ENCODE measurements at places on chromosomes 5 and 9.

DNA sequence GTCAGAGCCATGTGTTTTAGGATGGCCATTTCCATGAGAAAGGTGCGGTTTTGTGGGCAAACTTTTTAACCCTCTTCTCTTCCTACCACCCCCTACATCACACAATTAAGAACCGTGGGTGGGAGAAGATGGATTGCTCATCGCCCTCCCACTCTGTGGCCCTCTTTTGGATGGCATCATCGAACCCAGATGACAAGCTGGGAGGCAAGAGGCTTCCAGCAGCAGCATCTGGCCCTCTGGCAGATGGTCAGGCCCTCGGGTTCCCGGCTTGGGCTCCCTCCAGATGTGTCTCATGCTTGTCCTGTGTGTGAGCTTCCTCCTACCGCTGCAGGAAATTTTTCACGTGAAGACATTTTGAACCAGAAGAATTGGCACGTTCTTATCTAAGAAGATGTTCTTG is 199.9 kb downstream of the EBF1 start:
- DNase-seq: no peak

- no peak for DNase-seq
Observed at GRCh38 chr5:41683181-41683580, 172.8 kb upstream of the PLCXD3 start.

DNA sequence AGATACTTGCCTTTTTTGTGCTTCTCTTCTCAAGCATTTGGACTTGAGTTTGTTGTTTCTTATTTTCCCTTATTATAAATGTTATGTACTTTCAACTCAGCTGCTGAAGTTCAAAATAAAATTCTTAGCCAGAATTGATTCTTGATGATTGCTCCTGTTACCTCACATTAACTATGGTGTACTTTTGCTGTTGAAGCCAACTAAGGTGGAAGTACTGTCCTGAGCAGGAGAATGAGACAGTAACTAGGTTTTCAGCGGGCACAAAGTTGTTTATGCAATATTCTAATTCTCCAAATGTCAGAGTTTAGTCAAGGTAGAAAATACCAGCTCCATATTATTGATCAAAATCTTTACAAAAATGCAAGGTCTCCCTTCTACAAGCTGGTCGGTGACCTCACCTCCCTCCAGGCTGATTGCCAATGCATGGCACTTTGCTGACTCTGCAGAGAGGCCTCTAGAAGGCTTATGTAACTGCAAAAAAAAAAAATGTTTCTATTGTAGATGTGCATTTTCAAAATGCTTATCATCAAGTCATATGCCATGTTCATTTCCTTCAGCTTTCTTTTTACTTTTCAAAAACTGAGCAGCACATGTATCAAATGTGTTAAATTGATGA is 1783.5 kb upstream of the WWC1 start:
- DNase-seq: no peak

DNA sequence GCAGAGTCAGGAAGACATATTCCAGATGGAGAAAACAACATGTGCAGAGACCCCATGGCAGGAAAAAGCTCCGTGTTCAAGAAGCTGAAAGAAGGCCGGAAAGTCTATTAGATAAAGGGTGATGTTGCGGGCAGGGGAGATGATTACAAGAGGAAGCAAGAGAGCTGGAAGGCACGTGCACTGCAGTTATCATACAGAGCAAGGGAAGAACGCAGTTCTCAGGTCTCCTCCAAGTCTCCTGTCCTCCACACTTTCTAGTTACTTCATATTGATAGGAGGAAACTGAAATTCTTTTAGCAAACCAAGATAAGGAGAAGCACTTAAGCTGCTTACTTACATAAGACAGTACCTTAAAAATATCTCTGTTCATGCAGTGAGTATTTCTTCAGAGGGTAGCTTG is 58.3 kb upstream of the PLPP6 start:
- DNase-seq: no peak

- DNase-seq: peak; percentile 5
Observed at GRCh38 chr5:158234323-158235158, 375.6 kb upstream of the CLINT1 start.

DNA sequence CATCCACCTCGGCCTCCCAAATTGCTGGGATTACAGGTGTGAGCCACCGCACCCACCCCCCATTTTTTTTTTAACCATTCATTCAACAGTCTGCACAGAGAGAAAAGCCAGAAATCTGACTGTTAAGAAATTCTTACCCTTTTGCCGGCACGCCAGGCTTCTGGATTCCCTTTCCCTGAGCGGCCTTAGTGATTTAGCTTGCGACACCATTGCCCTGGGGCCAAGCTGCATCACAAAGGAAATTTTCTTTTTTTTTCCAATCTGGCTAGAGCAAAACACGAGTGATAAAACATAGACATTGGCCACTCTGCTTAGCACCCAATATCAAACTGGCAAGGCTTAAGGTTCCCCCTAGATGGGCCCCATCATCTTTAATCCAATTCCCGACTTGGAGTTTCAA is 21.2 kb upstream of the ATOSB start:
- no peak for DNase-seq

GRCh38 chr9:117873664-117874063 is 169.5 kb downstream of the TLR4 start:
- DNase-seq: no peak

DNA sequence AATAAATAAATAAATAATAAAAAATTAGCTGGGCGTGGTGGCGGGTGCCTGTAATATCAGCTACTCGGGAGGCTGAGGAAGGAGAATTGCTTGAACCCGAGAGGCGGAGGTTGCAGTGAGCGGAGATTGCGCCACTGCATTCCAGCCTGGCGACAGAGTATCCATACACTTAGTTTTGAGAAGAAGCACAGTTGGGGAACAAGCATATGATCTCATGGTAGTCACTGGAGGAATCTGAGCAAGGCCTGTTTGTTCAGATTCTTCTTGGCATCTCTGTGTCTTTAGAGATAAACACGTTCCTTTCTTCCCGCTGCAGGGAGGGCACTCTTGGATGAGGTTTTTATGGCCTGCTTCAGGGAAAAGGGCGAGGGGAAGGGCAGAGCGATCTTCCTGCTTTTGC is 15.6 kb upstream of the DENND1A start:
- no peak for DNase-seq

GRCh38 chr9:134317790-134318414 is 8.4 kb upstream of the RXRA start:
- DNase-seq: peak; percentile 73

DNA sequence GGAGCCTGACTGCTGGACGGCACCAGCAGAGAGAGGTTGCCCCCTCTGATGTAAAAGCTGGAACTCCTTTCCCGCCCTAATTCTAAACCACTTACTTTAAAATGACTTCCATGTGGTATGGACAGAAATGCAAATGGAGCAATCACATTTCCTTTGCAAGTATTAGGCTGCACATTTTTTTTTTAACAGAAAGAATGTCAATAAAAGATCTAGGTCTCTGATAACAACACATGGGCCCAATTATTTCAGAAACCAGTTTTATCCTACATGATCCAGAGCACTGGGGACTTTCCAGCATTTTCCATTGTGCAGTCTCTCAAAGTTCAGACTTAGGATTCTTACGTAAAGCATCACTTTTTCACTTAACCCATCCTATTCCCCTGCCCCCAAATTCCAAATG is 203.7 kb downstream of the NXNL2 start:
- DNase-seq: no peak

DNA sequence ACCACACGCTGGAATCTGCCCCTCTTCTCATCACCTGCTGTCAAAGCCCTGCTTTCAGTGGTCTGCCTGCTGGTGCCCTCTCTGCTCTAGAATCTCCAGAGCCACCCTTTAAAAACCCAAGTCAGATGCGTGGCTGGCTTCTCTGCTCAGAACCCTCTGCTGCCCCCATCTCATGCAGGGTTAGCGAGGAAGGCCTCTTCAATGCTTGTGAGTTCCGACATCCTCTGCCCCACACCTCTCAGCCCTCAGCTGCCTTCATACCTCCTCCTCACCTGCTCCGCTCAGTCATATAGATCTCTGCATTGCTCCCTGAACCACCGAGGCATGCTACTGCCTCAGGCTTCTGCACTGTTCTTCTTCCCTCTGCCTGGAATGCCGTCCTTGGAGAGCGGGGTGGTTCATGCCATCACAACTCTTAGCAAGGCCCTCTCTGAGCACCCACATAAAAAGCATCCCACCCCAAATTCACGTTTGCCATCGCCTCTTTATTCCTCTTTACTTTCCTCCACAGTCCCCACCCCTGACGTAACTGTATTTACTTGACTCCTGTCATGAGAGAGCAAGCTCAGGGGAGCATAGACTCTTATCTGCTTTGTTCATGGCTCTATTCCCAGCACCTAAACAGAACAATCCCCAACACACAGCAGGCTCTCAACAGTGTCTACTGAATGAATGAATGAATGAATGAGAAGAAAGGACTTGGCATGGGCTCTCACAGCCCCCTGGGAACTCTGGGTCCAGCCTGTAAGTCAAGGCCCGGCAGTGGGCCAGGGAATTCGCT is 10.4 kb downstream of the SHB start:
- DNase-seq: no peak

DNA sequence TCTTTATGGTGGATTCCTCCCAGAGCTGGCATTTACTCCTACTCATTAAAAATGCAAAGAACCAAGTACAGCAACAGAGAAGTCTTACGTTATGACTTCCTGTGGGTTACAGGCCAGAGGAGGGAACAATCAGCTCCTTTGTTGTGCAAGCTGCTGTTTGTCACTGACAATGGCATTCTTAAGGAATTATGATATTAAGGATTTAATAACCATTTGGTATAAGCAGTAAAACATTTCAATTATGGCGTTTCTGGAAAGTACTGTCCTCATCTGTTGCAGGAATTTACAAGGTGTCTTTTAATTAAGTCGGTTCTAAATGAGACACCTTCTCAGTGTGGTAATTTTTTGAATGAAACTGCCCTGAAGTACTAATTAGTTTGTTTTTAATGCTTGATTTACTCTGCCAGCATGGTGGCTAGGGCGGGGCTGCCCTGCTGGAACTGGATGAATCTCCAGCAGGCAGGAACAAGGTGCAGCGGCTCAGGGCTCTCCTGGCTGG is 49.1 kb upstream of the VDAC1 start:
- peak; percentile 72 for DNase-seq

GRCh38 chr9:137663584-137663983 is 44.8 kb downstream of the EHMT1 start:
- DNase-seq: no peak

- no peak for DNase-seq
Observed at GRCh38 chr5:57189515-57189914, 15.7 kb downstream of the GPBP1 start.

- DNase-seq: no peak
Observed at GRCh38 chr5:36417668-36418067, 116.0 kb upstream of the RANBP3L start.

- DNase-seq: no peak
Observed at GRCh38 chr5:173712609-173713175, 96.2 kb upstream of the BOD1 start.

- no peak for DNase-seq
Observed at GRCh38 chr9:123266655-123267399, 1.6 kb downstream of the STRBP start.

DNA sequence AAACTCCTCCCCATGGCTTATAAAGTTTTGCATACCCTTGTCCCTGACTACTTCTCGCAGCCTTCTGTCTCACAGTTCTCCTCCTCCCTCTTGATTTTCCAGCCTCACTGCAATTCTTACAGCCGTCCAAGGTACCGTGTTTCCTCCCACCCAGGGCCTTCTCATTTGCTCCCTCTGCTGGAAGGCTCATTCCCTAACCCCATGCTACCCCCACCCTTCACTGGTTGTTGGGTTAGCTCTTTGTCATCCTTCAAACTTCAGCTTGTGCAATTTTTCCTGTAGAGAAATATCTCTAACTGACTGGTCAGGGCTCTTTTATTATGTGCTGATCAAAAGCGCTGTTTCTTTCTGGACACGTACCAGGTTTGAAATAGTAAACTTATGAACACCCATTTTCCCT is 329.2 kb downstream of the EBF1 start:
- DNase-seq: no peak

DNA sequence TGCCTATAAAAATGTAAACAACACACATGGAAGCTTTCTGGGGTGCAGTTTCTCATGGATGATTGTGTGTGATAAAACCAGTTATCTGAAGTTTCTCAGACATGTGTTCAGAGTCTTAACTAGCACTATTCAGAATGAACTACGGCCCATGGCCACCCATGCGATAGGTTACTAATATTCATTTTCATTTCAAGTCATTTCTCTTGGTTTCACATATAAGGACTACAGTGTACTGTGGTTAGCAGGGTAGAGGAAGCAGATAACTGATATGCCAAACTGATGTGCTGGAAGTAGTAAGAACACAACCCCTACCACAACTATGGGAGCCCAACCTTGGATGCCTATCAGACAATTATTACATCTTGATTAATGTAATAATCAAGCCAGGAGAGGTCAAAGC is 372.1 kb downstream of the DTWD2 start:
- no peak for DNase-seq

DNA sequence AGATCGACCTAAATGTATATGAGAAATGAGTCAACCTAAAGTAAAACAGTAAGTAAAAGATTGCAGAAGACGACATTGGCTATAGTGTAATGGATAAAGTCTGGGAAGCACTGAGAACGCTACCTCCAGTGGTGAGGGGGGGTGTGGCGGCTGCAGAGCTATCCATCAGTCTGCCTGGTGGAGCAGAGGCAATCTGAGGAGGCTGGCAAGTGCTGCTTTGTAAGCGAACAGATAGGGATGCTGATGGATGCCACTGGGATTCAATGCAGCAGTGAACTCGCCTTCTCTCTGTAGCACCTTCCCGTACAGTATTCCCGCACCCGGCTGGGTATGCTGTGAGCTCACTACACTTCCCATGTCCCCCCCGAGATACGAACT is 261.5 kb downstream of the NSG2 start:
- DNase-seq: no peak

GRCh38 chr5:59712836-59713497 is 180.6 kb downstream of the PDE4D start:
- DNase-seq: peak; percentile 32

- DNase-seq: no peak
Observed at GRCh38 chr9:20032413-20033006, 243.7 kb upstream of the SLC24A2 start.

- DNase-seq: peak; percentile 71
Observed at GRCh38 chr5:102755686-102756371, 724 bp downstream of the PAM start.

DNA sequence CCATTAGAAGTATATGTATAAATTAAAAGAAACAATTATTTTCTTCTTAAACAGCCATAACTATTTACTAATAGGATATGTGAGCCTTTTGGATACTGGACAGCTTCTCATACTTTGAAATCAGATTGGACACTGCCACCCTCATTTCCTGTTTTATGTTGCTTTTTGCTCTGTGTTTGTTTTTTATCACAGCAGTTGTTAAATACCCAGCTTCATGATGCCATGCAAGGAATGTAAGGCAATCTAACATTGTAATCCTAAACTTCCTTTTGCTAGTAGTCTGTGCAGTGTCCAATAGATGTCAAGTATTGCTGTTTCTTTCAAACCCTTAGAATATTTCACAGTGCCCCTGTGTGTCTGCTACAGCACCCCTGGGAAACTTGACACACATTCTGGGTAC is 56.2 kb downstream of the CNTLN start:
- peak; percentile 16 for DNase-seq

GRCh38 chr9:89532478-89532877 is 34.6 kb upstream of the SEMA4D start:
- no peak for DNase-seq
